ENCODE measurements at places on chromosomes 1 and 21.

- DNase-seq: no peak
Observed at GRCh38 chr1:23639460-23640095, 52.0 kb upstream of the RPL11 start.

- no peak for DNase-seq
Observed at GRCh38 chr1:172185996-172186395, 234.5 kb upstream of the C1orf105 start.

DNA sequence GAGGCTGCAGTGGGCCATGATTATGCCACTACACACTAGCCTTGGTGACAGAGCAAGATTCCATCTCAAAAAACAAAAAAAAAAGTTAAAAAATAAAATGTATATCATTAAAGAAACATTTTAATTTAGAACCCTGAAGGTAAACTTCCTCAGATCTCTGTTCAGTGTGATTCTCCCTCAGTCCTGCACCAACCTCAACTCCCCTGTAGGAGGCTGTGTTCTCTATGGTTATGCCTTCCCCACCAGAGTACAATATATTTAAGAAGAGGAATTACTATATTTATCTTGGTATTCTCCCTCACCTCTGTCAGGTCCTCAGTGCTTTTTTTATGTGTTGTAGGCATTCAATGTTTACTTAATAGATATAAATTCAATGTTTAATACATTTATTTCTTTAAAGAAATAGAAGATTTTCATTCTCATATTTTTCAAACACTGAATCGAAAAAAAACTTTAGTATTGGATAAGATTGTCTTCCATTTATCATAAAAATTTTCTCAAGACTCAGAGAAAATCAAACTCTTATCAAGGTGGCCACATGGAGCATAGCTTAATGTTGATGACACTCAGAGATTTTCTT lies 4.8 kb upstream of the LRRC8B start:
- no peak for DNase-seq

- DNase-seq: peak; percentile 91
Observed at GRCh38 chr1:1079408-1080121, 5.5 kb upstream of the RNF223 start.

DNA sequence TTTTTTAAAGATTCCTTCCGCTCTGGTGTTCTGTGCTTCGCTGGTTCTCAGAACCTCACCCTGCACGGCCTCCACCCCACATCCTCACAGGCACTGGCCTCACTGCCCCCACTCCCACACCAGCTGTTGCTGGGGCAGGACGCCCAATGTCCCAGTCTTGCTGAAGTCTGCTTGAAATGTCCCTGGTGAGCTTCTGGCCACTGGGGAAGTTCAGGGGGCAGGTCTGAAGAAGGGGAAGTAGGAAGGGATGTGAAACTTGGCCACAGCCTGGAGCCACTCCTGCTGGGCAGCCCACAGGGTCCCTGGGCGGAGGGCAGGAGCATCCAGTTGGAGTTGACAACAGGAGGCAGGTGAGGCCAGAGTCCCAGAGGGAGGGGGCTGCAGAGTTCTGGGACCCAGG lies at the start of gene C1QA:
C1QA (plus strand) TSS at position 276 of the 400 bp plus-strand sequence. CDS start 989 bp downstream, outside the sequence.
- no peak for DNase-seq

- DNase-seq: no peak
Observed at GRCh38 chr21:42340187-42341050, 10.4 kb downstream of the TFF2 start.

- DNase-seq: no peak
Observed at GRCh38 chr1:58702261-58703141, 2.6 kb upstream of the MYSM1 start.

GRCh38 chr1:180680558-180681144 lies 48.8 kb downstream of the XPR1 start:
- no peak for DNase-seq

All from HS-5 (cell line).